Stimulated activated CD8-positive, alpha-beta memory T cell treated with anti-CD3 and anti-CD28 coated beads, Interleukin-7, amount 100 ng/mL, for 1 hour (primary cell): ENCODE measurements at places on chromosomes 12 and 14.

- no peak for DNase-seq
Observed at GRCh38 chr12:2052826-2053678, at the start of gene CACNA1C. CACNA1C (plus strand) TSS chr12:2052987; CDS start chr12:2053563, 576 bp downstream.

- no peak for DNase-seq
Observed at GRCh38 chr14:55180434-55180833, 11.0 kb downstream of the DLGAP5 start.

GRCh38 chr14:99667821-99668220 is 16.3 kb upstream of the CYP46A1 start:
- no peak for DNase-seq

DNA sequence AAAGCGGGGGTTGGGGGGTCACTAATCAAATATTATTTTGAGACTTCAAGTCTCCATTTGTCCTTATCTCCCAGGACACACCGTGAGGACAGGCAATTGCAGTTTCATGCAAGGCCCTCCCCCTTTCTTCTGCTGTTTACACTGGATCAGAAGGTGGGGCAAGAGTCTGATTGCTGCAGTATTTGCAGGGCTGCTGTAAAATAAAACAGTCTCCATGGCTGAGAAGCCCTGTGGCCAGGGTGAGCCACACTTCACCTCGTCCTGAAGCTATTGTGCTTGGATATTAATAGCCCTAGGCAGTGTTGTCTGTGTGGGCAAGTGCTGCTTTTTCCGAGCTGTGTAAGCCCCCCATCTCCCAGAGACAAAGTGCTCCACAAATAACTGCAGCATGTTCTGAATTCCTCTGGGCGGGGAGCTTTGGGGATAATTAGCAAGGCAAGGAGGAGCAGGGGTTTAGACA is 187.4 kb upstream of the NTF3 start:
- DNase-seq = no peak

- DNase-seq = no peak
Observed at GRCh38 chr14:91396013-91396660, 21.5 kb downstream of the CCDC88C start.
